Activated T-helper 1 cell treated with Interleukin-2 at 50 U/mL for 16 hours (primary cell): ENCODE measurements at places on chromosomes 2 and 18.

DNA sequence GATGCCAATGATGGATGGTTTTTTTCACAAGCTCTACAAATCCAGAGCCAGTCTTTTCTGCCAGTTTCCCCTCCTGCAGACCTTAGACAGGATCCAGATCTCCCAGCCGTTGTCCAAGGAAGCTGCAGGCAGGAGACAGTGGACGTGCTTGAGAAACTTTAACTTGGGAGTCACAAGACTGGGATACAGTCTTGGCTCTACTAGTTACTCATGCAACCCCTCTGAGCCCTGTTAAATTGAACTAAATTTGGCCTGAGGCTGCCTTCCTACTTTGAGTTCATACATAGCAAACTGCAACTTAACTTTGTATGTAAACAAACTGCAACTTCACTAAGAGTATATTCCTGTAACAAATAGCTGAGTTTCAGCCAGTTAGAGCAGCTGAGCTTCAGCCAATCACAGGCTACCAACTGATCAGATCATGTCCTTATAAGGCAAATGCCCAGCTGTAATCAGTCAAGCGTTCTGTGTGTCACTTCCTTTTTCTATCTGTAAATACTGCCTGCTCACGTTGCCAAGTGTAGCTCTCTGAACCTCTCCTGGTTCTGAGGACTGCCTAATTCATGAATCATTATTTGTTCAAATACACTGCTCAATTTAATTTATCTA is 140.9 kb downstream of the CAPN13 start:
- DNase-seq, result no peak

GRCh38 chr2:1886405-1886992 is 142.2 kb upstream of the PXDN start:
- DNase-seq, result no peak

GRCh38 chr2:101958061-101958460 is 33.7 kb upstream of the IL1R2 start:
- no peak for DNase-seq

DNA sequence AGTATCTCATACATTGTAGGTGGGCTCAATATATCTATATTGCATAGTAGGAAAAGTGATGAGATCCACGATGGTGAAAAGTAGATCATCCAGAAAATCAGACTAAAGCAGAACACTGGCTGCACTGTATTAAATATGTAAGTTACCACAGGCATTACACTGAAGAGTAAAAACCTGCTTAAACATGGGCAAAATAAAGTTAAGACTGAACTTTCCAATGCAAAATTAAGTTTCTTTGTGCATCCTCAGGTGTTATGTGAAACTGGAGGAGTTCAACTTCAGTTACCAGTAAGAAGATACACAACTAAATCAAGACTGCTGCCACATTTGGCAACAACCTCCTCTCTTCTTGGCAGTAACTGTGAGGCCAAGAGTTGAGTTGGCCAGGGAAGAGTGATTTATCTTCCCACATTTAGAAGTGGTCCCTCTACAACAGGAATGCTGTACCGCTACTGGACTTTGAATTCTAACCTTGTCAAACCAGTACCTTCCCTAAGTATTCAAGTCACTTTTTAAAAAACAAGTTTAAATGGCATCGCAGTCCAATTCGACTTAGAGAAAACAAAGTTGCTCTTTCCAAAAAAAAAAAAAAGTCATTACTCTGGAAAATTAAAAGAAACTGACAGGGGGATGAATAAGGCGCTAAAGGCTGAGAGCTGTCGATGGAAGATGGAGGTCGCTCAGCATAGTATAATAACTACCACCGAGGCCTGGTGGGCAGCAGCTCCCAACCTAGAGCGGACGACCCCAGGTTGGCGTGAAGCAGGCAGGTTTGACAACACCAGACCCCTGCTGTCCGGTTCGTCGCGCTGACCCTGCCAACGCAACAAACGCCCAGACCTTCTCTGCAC is 1.1 kb downstream of the MAP4K3 start:
- no peak for DNase-seq

- DNase-seq, result no peak
These were observed 114.5 kb upstream of the MAPRE2 start for GRCh38 chr18:34926683-34927082.

- DNase-seq, result no peak
These were observed 51.0 kb upstream of the EML4 start for GRCh38 chr2:42117923-42118753.

- DNase-seq, result no peak
These were observed 323.4 kb upstream of the SLC14A2 start for GRCh38 chr18:45291621-45292615.

- no peak for DNase-seq
These were observed 37.3 kb downstream of the KCMF1 start for GRCh38 chr2:85008252-85008651.

GRCh38 chr2:105237045-105237765 is 4.3 kb upstream of the GPR45 start:
- no peak for DNase-seq

- DNase-seq, result no peak
These were observed 19.0 kb downstream of the USP39 start for GRCh38 chr2:85635011-85635410.

DNA sequence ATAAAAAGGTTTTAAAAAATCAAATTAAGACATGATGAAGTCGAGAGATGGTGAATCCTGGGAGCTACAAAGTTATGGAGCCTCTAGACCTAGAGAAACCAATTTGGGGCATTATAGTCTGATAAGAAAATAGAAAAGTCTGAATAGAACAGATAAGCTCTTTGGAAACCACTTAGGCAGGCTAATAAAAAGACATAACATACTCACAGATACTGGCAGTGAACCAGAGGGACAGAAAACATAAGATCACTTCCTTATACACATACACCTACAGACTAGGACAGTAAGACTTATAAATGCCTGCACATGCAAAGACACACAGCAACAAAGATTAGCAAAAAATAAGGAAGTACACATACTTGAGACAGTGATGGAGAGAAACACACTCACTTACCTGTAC is 20.0 kb downstream of the SMC6 start:
- no peak for DNase-seq
